ENCODE measurements at places on chromosomes 16 and 17. TPM values are rescaled to one million over a fixed set of nuclear protein-coding genes. Genes with fewer than 3 reads are reported as not detected.
A peak's percentile ranks its signal among the peaks of the same experiment; 100 is the strongest.

KRTAP4-5 gene
- not detected for total RNA-seq

- DNase-seq: no peak
- no peaks in the 10 kb centered on the region for H3K36me3 ChIP-seq
- H3K27me3 ChIP-seq: peaks cover 10% of the 10 kb centered on the region
- no peak overlapping the region for H3K4me3 ChIP-seq
Measured at GRCh38 chr17:77737442-77738265, 220.8 kb upstream of the TNRC6C start.

DNA sequence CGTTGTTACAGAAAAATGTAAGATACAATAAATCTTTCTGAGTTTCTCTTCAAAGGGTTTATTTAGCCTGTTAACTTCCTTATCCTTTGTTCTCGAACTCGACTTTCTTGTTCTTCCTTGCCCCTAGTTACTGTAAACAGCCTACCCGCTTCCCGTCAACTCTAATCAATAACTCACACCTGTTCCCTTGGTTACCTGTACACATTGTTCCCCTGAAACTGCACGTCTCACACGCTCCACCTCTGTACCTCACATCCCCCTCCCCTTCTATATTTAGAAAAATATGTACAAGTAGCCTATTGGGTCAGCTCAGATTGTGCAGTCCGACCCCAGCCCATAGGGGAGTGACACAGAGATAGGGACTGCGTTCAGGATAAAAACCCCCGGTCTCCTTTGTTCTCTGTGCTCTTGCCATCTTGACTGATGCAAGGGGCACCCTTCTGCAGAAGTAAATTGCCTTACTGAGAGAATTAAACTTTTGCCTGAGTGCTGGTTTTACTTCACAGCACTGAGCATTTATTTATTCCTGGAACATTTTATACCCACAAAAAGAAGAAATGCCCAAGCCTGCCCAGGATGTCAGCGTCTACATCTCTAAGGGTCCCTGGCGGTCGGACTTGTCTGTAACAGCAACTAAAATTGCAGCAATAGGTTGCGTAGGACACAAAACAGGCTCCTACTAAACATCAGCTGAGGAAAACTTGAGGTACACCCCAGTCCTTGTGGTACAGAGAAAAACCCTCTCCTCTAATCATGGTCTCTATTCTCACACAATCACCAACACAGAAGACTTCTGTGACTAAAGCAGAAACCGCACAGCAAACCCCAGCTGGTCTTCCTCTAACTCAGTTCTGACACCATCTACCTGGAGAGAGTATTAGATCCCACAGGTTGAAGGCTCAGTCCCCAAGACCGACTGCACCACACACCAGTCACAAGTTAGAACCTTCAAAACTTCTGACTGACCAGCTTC, 11.3 kb downstream of the WDR45B start:
- no peak for DNase-seq
- H3K27ac ChIP-seq: no peak overlapping the region
- no peaks in the 10 kb centered on the region for H3K4me1 ChIP-seq
- no peaks in the 10 kb centered on the region for H3K27me3 ChIP-seq
- H3K4me3 ChIP-seq: no peak overlapping the region
- H3K36me3 ChIP-seq: 0 out of 2 replicates have a peak, but pooled peaks cover under 1% of the 10 kb centered on the region

DNA sequence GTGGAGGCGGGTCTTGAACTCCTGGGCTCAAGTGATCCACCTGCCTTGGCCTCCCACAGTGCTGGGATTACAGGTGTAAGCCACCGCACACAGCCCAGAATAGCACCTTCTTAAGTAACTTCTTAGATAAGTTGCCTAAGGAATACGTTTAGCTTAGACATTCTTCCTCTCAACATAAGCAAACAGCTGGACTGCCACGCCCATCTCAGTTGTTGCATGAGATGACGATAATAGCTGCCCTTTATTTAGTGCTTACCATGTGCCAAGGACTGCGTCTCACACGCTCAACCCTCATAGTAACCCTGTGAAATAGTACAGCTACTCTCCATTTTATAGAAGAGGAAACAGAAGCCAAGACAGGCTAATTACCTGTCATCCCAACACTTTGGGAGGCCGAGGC, 11.8 kb downstream of the HASPIN start:
- no peak for DNase-seq
- H3K4me1 ChIP-seq: peaks cover 4% of the 10 kb centered on the region
- H3K27me3 ChIP-seq: no peaks in the 10 kb centered on the region
- H3K4me3 ChIP-seq: no peak overlapping the region
- no peak overlapping the region for H3K27ac ChIP-seq
- no peaks in the 10 kb centered on the region for H3K36me3 ChIP-seq

- H3K4me1 ChIP-seq: 0 out of 2 replicates have a peak, but pooled peaks cover 5% of the 10 kb centered on the region
- no peaks in the 10 kb centered on the region for H3K36me3 ChIP-seq
- no peak overlapping the region for H3K4me3 ChIP-seq
- H3K27me3 ChIP-seq: no peaks in the 10 kb centered on the region
- no peak for DNase-seq
Measured at GRCh38 chr17:55773671-55774070, 22.8 kb downstream of the PCTP start.

DNA sequence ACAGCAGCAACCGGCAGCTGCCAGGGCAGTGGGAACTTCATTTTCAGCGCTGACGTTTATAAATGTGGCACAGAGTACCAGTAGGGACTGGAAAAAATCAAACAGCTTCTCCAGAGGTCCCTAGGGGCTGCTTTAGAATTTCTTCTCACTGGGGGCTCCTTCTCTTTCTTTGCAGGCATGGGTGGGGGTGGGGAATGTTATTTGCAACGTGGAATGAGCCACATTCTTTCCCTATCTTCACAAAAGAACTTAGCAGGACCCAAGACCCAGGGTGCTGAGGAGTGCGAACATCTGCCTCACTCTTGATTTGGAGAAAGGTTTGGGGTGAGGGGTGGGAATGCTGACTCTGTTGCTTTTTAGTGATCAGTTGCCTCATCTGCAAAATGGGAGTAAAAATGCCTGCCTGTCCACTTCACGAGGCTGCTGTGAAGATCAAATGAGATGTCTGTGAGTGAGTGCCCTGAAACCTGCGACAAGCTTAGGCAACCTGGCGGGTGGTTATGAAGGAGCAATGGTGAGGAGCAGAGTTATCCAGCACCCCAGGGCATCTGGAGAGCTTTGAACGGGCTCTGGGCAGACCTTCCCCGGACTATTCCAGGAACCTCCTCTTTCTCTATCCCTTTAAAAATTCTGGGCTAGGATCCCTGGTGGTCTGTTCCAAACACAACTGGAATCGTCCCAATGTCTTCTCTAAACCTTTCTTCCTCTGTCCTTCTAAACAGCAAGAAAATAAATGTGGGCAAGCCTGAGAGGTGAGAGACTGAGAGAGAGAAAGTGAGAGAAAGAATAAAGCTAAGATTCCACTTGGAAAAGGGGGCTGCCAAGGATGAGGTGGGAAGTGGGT, 10.7 kb upstream of the PIPOX start:
- no peaks in the 10 kb centered on the region for H3K4me1 ChIP-seq
- H3K36me3 ChIP-seq: no peaks in the 10 kb centered on the region
- peaks cover 38% of the 10 kb centered on the region for H3K27me3 ChIP-seq
- no peak overlapping the region for H3K27ac ChIP-seq

DNA sequence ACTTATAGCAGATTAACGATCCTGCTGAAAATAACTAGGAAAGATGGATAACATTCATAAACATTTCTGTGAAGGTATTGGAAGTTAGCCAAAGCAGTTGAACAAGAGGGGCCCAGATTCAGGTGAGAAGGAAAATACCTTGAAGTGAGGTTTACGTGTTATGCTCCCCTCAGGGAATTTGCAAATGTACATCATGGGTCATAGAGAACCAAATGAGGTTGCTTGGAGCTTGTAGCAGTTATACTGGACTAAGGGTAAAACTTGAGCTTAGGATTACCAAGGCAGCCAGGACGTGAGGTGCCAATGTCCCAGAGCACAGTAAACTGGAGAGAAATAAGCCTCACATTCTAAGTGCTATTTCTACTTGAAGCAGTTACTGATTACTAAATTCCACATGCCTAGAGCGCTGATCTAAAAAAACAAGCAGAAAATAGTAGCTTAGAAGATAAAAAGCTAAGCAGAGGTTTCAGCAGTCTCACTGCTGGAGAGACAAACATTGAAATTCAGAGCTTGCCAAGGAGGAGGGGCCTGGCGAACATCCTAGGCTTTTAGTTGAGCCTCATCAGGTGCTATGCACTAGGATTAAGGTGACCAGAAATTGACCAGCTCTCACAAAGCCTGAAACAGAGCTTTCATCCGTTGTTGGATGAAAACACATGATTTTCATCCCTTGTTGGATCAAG, 136.7 kb upstream of the FAM20A start:
- no peak for DNase-seq
- H3K36me3 ChIP-seq: no peaks in the 10 kb centered on the region
- no peaks in the 10 kb centered on the region for H3K27me3 ChIP-seq
- no peaks in the 10 kb centered on the region for H3K4me1 ChIP-seq
- no peak overlapping the region for H3K27ac ChIP-seq

ATP2A1 gene
- total RNA-seq: 2.9 TPM

CLEC19A gene
- total RNA-seq: not detected

DNA sequence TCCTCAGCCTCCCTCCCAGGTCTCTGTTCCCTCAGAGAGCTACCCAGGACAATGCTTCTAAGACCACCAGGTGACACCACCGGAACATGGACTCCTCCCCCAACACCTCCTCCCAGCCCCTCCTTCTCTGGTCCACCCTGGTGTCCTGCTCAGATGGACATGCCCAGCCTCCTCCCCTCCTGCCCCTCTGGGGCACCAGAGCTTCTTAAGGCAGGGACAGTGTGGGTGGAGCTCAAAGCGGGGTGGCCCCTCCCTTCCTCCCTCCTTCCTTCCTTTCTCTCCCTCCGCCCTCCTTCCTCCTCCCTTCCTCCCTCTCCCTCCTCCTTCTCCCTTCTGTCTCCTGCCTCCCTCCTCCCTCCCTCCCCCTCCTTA, 22.7 kb downstream of the TRPV3 start:
- DNase-seq: no peak
- no peak overlapping the region for H3K27ac ChIP-seq
- no peaks in the 10 kb centered on the region for H3K4me1 ChIP-seq
- H3K36me3 ChIP-seq: no peaks in the 10 kb centered on the region
- H3K4me3 ChIP-seq: no peak overlapping the region

DNA sequence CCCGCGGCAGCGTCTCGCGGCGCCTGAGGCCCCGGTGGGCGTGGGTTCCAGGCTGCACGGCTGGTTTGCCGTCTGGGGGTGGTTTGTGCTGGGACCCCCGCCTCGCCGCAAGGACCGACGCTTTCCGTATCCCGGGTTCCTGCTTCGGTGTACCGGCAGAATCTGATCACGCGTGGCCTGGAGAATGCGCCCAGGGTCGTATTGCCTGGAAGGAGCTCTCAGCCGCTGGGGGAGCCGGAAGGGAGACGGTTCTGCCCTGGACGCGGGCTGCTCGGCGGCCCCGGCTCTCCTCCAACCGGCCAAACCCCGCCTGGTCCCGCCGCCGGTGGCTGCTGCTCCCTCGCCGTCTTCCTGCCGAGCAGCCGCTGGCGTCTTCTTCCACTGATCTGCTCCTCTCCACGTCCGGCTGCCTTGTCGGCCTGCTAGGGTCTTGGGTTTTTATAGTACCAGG, 39.8 kb downstream of the ZNF778 start:
- no peaks in the 10 kb centered on the region for H3K36me3 ChIP-seq
- H3K4me3 ChIP-seq: peak overlapping the region; percentile 45
- peak overlapping the region; percentile 83 for H3K27ac ChIP-seq
- no peaks in the 10 kb centered on the region for H3K27me3 ChIP-seq

GRCh38 chr16:60945225-60945624, 1091.0 kb downstream of the CDH8 start:
- DNase-seq: no peak
- H3K4me1 ChIP-seq: no peaks in the 10 kb centered on the region
- no peak overlapping the region for H3K4me3 ChIP-seq
- no peaks in the 10 kb centered on the region for H3K27me3 ChIP-seq
- no peak overlapping the region for H3K27ac ChIP-seq

All from Panc1 (cell line).